HFF-Myc (cell line): ENCODE measurements at places on chromosomes 11 and 22.
A peak's percentile ranks its signal among the peaks of the same experiment; 100 is the strongest.

DNA sequence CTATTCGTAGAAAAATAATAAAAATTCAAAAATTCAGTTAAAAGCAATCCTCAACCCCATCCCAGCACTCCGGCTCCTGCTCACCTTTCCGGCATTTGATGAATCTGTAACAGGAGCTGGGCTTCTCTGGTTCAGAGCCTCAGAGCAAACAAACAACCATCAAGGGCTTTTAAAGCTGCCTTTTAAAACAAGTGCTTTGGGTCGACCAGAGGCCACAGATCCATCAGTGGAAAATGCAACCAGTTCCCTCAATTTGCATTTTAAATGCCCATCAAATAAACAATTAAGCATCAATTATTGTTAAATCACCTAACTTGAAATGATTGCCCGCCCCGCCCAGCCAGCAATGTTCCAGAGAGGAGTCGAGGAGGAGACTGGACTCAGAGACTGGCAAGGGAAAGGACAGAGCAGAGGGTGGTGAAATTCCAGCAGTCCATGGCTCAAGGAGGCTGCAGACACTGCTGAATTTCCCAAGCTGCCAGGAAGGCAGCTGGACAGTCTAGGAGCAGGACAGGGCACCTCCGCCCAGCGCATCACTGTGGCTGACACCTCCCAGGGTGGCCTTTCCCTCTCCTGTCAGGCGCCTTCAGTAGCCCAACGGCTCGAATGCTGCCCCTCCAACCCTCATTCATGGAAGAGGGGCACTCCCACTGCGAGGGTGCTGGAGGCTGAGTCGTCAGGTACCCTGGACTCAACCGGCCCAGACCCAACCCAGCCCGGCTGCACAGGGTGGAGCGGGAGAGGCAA lies 7.5 kb downstream of the FXYD6 start:
- DNase-seq: no peak

DNA sequence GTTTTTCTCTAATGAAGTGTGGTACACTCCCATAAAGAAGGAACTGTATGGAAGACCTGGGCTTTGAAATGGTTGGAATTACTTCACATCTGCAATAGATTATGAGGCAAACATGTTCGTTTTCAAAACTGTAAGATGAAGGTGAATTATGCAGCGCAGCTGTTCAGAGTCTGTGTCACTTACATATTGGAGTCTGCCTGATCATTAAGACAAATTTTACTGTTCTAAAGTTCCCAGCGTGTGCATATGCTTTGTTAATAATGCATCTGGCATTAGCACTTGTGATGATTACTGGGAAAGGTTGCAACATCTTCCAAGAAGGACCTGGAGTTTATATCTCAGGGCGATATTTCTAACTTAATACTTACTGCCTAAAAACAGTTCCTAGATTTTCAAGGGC lies 255.2 kb upstream of the ZC3H12C start:
- no peak for DNase-seq

DNA sequence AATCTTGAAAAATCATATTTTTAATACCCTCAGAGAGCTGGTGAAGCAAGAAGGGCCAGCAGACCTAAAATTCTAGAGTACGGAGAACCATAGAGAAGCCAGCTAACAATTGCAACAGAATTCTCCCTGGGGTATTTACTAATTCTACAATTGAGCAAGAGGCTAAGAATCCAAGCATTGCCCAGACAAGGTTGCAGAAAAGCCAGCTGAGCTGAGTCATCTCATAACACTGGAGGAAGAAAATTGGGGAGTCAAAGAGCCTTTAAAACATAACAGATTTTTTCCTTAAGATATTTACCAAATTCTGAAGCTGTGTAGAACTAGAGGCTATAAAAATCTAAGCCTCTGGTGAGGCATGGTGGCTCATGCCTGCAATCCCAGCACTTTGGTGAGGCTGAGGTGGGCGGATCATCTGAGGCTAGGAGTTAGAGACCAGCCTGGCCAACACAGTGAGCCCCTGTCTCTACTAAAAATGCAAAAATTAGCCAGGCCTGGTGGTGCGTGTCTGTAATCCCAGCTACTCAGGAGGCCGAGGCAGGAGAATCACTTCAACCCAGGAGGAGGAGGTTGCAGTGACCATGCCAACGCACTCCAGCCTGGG lies 13.6 kb upstream of the TMEM216 start:
- peak; percentile 59 for DNase-seq

DNA sequence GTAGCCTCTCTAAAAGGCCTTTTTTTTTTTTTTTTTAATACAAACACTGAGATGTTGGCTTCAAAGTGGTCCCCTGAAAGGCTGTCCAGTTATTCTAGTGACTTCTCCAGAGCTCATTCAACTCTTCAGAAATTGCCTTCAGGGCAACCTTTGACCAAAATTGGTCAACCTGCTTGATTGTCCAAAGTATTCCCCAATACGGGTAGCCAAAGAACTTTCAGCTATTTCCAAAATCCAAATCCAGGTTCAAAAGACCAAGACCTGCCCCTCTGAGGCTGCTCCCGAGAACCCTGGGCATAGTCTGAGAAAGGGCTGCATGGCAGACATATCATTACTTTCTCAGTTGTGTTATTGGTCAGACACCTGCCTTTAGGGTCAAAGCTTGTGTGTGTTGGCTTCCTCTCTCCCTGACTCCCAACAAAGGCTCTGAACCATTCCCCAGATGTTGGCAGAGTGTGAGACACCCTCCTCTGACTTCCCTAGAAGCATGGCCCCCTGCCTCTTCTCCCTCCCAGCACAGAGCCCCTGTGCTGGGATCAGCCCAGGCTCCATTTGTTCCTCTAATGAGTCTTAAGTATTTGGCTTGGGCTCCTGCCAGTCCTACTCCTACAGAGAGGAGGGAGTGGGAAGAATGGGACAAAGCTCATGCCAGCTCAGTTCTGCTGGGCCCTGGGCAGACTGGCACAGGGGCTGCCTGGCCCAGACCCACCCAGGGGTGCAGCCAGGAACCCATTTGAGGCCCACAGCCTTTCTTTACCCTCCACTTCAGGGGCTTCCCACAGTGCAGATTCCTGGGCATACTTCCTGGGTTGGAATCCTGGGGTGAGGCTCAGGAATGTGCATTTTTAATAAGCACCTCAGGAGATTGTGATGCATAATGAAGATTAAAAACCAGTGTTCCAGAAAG lies 30.3 kb downstream of the TNKS1BP1 start:
- DNase-seq: no peak

GRCh38 chr11:16403448-16403803 lies 47.1 kb upstream of the SOX6 start:
- DNase-seq: no peak

DNA sequence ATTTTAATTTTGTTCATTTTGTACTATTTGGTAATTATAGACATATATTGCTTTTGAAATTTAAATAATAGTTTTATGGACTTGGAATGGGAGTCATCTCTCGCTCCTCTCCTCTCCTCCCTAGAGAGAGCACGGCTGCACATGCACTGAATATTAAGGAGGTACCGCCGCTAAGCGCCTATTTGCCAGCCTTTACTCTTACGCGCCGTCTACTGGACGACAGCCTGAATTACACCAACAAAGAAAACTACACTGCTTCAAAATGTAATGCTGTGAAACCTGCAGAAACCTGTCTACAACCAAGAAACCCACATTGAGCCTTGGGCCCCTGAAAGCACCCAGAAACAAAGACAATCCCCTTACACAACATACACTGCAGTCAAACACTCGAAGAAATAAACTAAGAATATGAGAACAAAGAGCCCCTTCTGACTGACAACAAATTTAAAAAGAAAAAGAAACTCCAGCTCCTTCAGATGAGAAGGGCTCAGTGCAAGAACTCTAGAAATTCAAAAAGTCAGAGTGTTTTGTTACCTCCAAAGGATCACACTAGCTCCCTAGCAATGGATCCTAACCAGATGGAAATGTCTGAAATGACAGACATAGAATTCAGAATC lies 737.2 kb downstream of the LRRC4C start:
- DNase-seq: no peak

DNA sequence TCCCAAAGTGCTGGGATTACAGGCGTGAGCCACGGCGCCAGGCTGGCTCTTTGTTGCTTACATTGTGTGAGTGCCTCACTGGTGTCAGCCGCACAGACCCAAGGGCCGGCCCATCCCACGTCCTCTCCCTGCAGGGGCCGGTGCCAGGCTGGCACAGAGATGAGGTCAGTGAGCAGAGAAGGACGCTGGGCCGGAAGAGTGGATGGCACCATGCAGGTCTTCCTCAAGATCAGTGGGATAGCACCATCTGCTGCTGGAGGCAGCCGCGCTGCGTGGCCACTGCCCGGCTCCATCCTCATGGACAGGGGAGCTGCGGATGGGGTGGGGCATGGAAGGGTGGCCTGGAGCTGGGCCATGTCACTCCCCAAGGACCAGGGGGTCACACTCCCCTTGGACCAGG lies 22.0 kb upstream of the FGF4 start:
- DNase-seq: no peak

GRCh38 chr11:120539667-120540369 lies 28.3 kb downstream of the GRIK4 start:
- no peak for DNase-seq

DNA sequence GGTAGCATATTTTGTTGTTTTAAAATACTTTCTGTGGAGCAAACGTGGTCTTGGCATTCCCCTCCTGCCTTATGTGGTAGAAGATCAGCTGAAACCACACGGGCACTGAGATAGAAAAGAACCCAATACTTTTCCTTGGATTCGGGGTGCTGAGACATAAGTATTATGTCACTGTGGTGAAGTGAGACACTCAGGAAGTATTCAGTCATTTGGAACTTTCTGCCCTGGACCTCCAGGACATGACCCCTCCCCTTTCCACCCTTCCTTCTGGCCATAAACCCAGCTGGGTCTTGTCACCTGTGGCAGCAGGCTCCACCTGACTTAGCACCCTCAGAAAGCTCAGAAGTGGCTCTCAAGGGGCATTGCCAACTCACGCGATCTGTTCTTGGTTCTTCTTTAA lies 123.4 kb downstream of the SWAP70 start:
- DNase-seq: no peak

DNA sequence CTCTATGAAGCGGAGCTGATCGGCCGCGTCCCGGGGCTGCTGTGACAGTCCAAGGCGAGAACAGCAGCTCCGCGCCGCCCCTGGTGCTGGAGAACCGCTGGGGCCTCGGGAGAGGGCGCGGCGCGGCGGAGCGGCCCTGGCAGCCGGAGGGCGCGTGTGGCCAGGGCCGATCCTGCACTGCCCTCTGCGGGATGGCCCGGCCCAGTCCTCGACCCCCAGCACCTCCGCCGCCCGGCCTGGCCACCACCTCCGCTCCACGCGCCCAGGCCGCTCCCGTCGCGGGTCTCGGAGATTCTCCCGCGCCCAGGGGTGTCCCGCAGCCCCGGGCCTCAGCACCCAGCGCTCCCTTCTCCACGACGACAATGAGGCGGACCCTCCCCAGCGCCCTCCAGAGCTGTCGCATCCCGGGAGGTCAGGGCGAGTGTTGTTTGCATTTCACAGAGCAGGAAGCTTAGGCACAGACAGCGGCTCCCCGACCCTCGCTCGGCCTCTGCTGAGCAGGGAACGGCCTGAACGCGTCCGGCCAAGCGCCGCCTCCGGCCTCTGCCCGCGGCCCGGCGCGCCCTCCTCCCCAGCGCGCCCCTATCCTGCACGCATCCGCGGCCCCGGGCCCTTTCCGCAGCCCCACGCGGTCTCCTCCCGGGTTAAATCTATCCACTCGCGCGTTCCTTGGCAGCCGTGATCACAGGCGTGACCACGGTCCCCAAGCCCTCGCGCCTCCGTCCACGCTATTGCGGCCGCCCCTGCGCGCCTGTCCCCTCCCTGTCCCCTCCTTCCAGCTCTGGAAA lies 109.7 kb downstream of the WNT7B start:
- DNase-seq: no peak

DNA sequence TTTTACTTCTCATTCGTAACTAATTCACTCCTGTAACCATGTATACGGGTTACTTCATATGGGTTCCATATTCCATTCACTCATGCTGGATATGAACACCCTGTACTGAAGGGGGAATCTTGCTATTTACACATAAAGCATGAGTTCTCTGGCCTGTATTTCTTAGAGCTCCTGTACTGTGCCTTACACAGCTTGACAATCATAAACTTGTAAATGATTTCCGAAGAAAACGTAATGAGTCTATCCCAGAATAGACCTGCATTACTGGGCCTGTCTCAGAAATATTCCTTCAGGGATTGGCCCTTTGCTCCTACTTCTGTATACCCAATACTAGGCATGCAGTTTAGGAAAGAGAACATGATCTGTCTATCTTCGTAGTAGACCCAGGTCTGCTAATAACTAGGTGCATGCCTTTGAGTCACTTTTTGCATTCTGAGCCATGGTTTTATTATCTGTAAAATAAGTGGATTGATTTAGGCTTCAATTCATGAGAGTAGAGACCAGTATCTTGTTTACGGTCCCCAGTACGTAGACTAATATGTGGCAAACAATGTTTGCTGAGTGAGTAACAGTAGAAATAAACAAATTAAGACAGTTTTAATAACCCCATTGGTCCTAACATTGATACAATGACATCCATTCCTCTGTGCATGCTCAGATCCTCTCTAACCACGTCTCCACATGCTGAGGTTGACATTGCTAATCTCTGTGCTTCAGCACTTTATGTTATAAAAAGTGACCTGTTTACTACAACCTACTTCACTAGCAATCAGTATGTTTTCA lies 1.2 kb downstream of the CCDC34 start:
- DNase-seq: no peak

DNA sequence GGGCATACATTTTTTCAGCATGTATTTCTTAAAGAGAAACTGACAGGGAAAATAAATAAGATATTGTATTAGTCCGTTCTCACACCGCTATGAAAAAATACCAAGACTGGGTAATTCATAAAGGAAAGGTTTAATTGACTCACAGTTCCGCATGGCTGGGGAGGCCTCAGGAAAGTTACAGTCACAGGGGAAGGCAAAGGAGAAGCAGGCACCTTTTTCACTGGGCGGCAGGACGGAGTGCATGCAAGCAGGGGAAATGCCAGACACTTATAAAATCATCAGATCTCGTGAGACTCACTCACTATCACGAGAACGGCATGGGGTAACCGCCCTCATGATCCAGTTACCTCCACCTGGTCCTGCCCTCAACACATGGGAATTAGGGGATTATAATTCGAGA lies 44.2 kb downstream of the PPFIA1 start:
- no peak for DNase-seq

DNA sequence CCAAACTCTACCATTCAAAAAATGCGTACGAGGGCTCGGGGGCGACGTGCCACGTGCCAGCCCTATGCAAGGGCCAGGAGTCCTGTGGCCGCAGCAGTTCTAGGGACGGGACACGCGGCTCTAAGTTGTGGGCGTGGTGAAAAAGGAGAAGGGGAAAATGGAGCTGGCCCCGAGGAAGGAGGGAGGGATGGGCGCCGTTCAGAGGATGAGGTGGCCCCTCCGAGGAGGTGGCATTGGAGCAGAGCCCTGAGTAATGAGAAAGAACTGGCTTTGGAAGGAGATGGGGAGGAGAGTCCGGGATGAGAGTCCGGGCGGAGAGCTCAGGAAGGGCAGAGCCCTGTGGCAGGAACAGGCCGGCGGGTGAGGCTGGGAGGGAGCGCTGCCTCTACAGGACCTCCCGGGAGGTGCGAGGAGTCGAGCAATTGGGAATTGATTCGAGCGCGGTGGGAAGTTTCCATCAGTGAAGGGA lies 21.0 kb downstream of the OTUB1 start:
- DNase-seq: no peak

- DNase-seq: no peak
Observed at GRCh38 chr11:103091064-103091800, 728 bp downstream of the DCUN1D5 start.

- DNase-seq: no peak
Observed at GRCh38 chr11:78773077-78773476, 198.4 kb upstream of the NARS2 start.
